ENCODE measurements at places on chromosomes 11 and 22.

DNA sequence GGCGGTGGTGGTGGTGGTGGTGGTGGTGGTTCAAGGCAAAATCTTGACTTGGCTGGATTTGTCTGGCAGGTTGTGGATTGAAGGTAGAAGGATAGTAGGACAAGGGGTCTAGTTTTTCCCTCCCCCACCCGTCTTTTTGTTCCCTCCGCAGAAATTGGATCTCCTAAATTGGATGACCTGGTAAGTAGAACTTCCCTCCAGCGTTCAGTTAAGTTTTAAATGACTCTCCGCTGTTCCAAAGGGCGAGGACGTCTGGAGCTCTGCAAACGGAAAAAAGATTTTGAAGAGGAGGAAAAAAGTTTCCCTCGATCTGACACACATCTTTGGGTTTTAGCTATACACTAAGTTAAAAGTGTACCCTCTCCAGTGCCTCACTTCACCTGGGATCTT lies 422 bp upstream of the LGR4 start:
- no peak for DNase-seq

DNA sequence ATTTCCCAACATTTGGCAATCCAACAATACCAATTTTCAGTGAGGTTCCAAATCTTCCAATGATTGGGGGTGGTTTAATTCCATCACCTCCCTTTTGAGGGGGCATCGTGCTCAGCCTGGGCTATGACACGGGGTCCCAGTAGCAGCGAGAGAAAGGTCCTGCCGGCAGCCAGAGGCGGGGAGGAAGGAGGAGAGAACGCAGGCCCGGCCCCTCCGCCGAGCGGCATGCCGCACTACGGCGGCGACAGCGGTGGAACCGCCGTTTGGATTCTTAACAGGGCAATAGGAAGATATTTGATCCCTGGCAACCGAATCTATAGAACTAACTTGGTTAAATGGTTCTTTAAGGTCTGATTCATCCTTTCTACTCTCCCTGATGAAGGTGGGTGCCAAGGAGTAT lies 18.3 kb upstream of the NDUFA6 start:
- no peak for DNase-seq

GRCh38 chr22:39446239-39446721 lies 10.5 kb upstream of the MGAT3 start:
- no peak for DNase-seq

GRCh38 chr11:19502691-19503253 lies 209.9 kb upstream of the NAV2 start:
- DNase-seq = no peak

DNA sequence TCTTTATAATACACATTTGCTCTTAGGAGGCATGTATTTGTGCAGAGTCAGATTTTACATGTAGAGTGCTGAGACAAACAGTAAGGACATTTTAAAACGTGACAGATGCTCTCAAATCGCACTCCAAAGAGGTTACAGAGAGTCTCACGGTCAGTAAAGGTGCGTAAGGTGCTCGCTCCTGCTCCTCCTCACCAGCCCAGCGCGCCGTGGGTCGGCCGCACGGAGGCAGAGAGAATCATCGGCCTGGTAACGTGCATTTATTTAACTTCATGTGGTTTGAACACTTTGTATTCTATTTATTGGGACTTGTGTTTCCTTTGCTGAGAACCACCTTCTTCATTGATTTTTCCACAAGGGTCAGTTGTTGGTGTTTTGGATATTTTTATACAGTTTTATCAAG lies 900.1 kb downstream of the BRD1 start:
- DNase-seq = no peak

DNA sequence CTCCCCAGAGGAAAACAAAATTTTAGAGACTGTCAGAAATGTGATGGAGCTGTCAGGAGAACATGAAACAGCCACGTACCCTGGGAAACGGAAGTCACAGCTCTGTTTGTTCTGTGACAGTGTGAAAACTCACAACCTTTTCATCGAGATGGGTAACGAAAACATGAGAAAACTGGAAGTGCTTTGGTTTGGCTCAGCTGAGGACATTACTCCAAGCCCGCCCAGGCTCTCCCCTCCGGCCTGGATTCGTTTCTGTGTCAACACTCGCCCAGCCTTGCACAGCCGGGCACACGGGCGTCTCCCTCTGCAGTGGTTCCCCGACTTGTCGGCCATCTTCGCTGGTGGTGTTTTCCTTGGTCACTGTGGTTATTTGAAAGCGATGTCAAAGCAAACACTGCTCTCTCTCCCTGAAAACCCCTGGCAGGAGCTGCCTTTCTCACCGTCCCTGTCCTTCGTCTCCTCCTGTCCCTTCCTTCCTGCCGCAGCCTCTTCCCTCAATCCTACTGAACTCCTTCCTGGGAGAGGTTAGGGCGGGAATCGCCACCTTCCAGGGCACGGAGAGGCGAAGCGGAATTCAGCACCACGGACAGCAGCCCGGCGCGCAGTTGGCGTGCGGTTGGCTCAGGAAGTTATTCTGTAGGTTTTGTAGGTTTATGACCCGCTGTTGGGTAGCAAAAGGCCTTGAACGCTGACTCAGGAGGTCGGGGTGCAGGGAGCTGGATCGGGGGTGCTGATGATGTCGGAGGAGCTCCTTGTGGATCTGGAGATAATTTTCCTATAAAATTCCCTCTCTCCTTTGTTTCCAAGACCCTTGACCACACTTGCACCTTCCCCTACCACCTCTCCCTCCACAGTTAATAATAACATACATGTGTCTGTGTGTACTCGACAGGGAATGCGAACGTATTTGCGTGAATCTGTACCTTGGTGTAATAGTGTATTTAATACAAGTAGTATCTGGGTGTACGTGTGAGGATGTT lies 13.1 kb upstream of the RPS19BP1 start:
- peak; percentile 39 for DNase-seq

- no peak for DNase-seq
Observed at GRCh38 chr11:114124601-114125144, 65.2 kb downstream of the ZBTB16 start.

GRCh38 chr11:16632295-16633200 lies 105.9 kb upstream of the C11orf58 start:
- no peak for DNase-seq

DNA sequence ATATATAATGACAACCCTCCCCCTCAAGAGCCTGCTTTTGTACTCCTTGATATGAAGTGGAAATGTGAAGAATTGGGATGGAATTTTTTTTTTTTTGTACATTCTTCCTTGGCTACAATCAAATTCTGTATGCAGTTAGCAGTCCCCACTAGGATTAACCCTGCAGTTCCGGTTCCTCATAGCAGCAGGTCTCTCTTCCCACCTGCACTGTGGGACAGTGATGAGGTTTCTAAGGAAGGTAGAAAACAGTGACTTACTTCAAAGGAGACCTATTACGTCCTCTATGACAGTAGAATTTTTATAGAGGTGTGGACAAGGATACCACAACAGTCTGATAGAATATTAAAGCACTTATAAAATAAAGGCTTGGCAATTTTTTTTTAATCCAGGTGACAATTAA lies 46.3 kb upstream of the ALKBH3 start:
- no peak for DNase-seq
